ENCODE measurements at places on chromosomes 13 and 19. TPM values are rescaled to one million over a fixed set of nuclear protein-coding genes. Genes with fewer than 3 reads are reported as not detected.

RAB3A gene
- 1.3 TPM for total RNA-seq

PRR36 gene
- total RNA-seq = 0.02 TPM

FCGBP gene
- 0.26 TPM for total RNA-seq

ZNF729 gene
- not detected for total RNA-seq

PMIS2 gene
- total RNA-seq = not detected

ZNF69 gene
- not detected for total RNA-seq

MBD3L3 gene
- total RNA-seq = not detected

SIGLEC12 gene
- total RNA-seq = not detected
